Inflammatory macrophage (primary cell): ENCODE measurements at places on chromosomes 6 and 20.

DNA sequence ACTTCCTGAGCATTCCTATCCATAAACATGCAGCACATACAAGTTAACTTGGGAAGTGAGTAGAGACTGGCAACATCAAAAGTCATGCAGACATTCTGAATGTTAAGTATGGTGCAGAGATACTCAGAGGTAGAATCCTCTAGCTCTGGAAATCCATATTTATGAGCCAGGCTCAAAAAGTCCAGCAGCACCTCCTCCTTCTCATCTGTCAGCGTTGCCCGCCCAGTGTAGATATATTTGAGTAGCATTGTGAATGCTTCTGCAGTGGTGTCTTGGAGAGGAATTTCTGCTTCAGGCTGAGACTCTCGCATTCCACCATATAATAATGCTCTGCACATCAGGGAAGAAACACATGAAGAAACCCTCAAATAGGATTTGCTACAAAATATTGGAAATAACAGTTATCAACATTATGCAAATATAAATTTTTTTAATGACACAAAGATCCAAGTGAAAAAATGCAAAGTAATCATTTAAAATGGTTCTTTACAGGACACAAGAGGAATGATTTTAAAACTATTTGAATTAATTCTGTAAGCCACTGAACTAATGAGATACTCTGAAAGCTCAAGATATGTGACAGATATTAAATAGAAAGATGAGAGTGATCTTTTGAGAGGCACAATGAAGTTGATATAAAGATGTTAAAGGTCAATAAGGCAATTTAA, 45.6 kb downstream of the BTBD9 start:
- DNase-seq, result no peak

DNA sequence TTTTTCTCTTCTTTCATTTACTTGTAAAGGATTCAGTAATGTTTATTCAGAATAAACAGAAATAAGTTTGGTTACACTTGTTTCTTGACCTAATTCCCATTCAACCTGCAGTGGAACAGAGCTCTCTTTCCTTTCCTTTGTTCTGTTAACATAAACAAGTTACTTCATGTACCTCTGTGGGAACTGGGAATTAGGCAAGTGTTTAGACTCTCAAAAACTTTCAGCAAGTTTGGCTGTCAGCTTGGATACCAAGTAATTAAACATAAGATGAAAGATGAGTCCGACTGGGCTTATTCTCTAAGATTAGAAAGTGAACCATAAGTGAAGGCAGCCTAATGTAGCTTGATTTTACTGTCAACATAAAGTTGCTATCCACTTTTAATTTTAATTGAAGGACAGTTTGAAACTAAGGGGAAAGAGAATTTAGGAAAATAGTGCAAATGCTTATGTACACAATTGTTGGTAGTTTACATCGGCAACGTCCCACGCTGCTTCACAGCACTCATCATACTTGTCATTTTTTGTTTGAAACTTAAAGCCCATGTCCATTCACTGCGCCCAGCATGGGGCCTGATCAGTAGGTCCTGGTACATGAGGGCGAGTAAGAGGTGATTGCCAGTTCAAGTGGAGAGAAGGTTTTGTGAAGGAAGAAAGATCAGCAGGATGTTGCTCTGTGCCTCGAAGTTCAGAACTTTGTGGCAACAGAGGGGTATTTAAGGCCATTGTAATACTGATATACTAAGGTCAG, 113.0 kb downstream of the PLEKHG1 start:
- DNase-seq, result no peak

DNA sequence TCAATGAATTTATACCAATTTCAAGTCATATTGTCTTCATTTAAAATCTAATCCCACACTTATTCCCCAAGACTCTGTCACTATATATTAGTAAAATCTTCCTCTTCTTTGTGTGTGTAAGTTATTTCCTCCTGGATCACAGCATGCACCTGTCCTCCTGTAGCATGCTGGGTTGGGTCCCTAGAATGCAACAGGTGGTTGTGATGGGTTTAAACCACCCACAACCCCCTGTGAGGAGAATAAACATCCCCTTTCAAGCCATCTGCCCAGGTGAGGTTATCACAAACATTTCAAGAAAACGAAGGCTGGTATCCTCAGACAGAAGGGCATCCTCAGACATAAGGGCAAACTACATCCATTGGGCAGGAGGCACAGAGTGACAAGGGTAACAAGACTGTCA, 26.4 kb downstream of the DZANK1 start:
- DNase-seq, result no peak

DNA sequence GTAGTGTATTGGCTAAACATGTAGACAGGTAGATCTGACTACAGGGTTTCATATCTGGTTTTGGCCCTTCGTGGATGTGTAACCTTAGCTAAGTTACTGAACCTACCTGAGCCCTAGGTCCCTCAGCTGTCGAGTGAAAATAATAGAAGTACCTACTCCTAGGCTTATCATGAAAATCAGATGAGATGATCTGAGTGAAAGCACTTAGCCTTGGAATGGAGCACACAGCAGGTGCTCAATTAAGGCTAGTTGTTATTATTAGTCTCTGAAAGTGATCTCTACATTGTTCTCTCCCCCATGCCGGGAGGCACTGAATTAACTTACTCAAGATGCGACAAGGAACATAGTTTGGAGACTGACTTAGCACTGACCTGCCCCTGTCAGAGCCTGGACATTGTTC, 174.7 kb upstream of the ZNF217 start:
- DNase-seq, result no peak

DNA sequence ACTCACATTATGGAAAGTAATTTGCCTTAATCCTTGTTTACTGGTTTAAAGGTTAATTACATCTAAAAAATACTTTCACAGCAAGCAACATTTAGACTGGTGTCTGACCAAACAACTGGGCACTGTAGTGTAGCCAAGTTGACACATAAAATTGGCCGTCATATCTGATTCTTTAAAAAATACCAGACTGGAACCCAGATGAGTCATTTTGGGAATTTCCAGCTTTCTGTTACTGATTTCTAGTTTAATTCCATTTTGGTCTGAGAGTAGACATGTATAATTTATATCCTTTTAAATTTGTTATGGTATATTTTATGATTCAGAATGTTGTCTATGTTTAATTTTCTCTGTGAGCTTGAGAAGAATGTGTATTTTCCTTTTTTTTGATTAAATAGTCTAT, 44.1 kb downstream of the SCP2D1 start:
- DNase-seq, result no peak

DNA sequence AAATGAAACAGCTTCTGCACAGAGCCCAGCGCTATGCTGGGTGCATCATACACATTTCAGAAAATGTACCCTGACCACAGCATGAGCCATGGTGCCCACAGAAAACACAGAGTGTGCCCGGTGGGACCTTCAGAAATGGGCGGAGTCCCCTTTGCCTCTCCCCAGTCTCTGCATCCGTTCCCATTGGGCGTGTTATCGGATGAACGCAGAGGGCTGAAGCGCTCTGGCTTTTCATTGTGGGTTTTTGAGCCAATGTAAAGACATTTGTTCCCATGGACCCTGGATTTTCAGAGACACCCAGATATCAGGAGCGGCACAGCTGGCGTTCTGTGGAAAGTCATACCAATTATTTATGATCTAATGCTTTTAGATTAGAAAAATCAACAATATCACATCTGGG, 99.8 kb downstream of the DACT2 start:
- no peak for DNase-seq

DNA sequence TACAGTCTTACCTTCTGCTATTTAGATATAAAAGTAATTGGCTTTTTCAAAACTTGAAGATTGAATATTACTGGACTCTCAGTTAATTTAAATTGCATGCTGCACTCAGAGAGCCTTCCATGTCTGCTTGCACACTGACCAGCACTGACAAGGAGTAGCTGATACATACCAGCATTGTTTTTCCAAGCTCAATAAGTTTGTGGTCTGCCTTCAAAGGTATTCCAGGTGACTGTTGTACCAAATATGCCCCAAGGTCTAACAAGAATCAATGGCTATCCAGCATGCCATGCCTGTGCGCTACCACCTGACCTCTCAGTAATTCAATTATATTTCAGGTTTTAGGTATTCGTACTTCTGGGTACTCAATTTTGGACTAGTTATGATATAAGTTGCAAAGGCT, 30.0 kb downstream of the BEND6 start:
- DNase-seq, result no peak

DNA sequence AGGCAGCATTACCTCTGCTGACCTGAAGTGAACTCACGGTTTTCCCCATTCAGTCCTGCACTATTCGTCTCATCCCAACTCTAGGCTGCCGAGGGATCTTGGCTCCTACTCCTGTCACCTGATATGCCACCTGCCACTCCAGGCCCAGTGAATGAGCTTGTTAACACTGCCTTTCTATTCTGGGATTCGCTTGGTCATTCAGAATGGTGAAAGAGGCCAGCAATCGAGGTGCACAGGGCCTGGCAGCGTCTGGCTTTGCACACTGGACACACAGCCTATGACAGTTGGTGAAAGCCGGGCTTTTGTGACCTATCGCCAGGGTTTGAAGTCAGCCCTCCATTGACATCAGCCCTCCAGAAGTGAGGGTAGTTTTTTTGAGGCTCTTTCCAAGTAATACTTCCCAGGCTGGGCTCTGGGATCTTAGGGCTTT, 59.3 kb upstream of the MYL9 start:
- DNase-seq, result no peak

DNA sequence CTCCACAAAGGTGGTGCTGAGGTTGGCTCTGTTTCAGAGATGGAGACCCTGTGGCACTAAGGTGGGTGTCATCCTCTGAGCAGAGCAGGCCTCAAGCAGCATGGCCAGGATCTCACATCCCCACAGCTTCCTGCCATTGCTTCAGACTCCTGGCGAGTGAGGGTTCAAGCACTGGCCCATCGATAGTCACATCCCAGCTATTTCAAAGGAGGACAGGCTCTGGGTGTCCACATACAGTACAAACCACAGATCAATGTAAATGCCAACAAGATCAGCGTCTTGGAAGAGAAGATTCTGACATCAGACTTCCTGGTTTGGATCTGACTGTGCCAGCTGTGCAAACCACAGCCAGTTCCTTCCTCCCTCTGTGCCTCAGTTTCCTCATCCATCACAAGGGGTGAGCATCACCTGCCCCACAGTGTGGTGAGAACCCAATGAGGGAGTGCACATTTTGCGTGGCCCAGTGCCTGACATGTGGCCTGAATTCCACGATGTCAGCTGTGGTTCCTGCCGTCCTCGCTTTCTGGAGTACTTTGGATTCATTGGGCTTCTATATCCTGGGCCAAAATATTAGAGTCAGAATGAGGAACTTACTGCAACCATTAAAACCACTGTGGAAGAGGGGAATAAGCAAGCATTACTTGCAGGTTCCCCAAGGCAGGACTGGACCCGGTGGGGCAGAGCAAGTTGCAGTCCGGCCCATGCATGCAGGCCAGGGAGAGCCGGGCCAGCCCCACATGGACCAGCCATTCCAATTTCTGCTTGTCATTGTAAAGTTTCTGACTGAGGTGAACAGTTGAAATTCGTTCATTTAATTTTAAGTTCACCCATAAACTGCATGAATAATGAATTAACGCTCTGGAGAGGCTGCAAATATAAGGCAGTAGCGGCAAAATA, 236.0 kb downstream of the TTLL2 start:
- no peak for DNase-seq

DNA sequence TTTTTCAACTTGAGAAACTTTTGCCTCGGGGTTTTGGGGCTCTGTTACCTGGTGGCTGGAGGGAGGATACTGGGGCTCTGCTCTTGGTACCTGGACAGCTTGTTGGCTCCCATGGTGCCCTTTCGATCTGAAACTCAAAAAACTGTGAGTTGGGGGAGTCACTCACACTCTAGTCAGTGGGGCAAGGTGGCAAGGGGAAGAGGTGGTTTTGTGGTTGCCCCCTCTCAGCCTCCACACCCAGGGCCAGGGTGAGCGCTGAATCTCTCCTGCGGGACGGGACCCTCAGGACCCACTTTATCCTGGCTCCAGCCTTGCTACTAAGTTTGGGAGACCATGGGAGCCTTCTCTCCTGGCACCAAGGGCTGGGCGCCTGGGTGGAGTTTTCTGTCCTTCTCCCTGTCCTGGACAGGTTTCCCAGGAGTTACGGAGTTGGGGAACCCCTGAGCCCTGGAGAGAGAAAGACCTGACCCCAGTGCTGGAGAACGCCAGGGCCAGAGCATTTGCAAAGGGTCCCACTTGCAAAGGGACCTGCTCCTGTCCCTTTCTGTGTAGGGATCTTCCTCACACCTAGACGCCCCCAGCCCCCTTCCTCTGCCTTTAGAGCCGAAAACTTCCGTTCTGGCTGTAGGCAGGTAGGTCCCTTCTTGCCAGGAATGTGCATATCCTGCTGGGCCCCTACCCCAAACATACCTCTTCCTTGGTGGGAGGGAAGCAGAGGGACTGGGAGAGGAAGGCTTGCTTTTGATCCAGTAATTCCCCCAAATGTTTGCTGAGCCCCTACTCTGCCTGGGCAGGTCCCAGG, 2.9 kb downstream of the FOXP4 start:
- DNase-seq, result no peak

DNA sequence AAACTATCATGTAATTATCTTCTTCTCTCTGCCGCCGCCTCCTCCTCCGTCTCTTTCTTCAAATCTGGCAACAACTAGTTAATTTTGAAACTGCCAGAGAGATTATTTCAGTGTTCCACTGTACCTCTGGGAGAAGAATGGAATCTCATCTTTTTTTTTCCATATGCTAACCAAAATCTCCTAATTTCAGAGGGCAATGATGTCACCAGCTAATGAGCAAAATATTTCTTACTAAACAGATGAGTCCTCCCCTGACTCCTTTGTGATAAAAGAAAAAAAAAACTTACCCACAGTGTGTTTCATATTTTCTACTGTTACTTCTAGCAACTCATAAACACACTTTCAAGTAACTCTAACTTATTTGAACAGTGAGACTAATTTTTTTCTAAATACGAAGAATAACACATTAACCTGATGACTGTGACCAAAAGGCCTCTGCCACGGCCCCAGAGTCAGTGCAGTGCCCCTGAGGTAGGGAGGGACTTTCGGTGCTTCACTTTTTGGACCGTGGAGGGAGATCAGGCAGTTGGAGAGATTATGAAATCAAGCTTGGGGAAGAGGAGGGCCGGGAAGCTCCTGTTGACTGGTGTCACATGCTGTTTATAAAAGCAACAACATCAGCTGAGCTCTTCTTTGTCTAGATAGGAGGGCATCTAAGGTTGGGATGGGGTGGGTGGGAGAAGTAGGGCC, 159.6 kb downstream of the SASH1 start:
- peak; percentile 11 for DNase-seq

DNA sequence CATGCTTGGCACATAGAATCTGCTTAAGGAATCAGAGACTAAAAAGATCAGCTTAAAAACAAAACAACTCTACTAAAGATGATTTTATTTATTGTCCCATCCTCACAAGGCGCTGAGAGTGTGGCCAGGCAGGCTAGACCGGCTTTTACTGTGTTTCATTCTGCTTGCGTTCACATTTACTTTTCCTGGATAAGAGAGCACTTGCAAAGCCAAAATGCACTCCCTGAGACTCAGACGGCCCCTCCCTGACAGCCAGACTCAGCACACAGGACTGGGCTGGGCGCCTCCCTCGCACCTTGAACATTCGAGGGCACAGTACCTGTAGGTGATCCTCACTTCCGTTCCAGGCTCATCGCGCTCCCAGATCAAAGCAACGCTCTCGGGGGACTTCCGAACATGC, 10.2 kb downstream of the ACSS1 start:
- no peak for DNase-seq

DNA sequence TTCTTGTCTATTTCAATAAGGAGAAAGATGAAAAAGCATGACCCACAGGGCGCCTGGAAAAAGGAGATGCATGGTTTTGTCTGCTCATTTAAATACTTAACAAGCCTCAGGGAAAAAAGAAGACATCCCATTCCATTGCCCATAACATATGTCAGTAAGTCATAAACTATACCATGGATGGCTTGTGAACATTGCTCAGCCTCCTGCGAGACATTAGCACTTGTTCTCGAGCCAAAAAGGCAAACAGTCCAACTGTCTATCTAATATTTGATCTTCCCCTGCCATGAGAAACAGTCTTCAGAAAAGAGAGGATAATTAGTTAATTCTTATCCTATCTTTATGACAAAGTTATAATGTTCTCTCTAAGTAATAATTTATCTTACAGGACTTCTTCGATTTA, 527.4 kb downstream of the HACE1 start:
- DNase-seq, result no peak
